ENCODE measurements at places on chromosomes 1 and 21.

DNA sequence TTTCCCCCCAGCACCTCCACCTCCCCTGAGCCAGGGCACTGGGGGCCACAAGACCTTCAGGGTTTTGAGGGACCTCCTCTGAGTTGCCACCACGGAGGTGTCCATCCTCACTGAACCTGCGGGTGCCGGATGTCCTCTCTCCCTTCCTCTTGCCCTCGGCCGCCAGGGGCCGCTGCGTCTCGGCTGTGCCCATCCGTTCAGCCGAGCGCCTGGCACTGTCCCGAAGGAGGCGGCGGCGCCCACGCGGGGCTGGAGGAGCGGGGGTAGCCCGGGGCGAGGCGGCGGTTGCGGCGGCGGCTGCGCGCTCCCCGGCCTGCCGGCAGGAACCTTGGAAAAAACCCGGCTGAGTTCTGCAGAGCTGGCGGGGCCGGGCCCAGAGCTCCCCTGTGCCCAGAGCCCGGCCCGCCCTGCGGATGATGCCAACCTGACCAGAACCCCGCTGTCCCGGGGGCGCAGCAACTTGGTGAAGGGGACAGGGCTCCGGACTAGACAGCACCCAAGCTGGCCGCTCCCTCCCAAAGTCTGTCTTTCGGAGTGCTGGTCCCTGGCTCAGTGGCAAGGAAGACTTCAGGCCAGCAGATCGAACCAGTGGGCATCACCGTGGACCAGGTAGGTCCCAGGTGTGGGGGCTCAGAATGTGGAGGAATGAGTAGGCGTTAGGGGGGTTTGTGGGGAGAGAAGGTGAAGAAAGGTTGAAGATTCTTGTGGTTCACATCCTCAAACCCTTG lies 3.7 kb upstream of the PPM1J start:
- DNase-seq = peak; percentile 60

DNA sequence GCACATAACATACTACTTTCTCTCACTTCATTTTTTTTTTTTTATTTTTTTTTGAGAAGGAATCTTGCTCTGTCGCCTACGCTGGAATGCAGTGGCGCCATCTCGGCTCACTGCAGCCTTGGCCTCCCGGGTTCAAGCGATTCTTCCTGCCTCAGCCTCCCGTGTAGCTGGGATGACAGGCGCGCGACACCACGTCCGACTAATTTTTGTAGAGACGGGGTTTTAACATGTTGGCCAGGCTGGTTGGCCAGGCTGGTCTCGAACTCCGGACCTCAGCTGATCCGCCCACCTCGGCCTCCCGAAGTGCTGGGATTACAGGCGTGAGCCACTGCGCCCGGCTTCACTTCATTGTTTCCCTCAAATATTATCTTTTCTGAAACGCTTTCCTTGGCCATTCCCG lies 573 bp upstream of the PEX19 start:
- DNase-seq = no peak

DNA sequence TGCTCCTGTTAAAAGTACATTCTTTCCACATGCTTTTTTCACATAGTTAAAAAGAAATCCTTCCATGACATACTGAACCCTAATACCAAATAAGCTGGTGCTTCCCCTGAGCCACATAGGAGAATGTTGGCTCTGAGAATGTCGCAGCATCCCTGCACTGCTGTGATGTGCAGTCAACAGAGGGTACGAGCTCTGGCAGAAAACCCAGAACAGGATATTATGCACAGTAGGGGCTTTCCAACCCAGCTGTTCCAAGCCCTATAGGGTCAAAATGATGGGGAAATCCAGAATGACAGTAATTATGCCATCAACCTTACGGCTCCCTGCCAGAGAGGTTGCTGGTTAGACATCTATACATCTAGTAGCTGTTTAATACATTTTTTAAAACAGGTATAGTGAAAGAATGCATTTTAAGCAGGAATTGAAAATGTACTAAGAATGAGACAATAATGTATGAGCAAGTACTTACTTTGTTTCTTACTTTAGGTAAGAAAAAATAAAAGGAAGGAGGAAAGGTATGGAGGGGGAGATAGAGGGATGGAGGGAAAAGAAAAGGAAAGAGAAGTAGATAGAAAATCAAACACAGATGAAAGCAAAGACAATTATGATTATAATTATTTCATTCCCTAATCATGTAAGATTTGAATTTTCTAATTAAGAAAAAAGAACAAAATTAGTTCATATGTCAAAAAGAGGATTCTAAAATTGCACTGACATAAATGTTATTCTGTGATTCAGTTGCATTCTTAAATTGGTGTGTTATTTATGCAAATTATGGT lies 126.0 kb downstream of the NR5A2 start:
- DNase-seq = peak; percentile 20

GRCh38 chr21:39855595-39855994 lies 11.6 kb upstream of the PCP4 start:
- DNase-seq = no peak

DNA sequence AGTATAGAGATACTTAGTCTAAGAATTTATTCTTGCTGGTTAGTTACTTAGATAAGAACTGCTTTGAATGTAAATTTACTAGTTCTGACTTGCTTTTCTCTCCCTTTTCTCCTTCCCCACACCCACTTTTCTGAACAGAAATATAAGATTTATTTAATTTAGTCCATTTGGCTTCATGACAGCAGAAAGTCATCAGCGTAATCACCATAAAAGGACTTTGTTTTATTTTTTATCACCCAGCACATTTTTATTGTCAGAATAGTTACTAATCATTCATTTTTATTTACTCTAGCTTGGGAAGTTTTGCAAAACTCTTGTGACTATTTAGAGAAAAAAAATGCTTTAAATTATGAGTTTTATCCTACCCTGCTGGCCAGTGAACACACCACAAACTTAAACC lies 197.2 kb downstream of the CHRM3 start:
- no peak for DNase-seq

DNA sequence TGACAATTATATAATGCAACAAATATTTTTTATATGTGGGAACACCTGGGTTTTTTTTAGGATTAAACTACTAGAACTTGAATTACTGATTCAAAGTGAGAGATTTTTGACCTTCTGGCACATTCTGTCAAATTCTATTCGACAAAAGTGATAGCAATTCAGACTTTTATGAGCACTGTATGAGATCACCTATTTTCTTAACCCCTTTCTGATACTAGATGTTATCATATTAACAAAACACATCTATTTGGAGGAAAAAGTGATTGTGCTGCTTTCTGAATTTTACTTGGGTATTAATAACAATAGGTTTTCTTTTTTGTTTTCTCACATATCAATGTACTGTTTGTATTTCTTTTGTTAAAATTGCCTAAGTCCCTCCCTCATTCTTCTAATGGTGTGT lies 174.9 kb upstream of the GREM2 start:
- no peak for DNase-seq

Data from stimulated activated CD4-positive, alpha-beta T cell treated with anti-CD3 and anti-CD28 coated beads, Interleukin-12 subunit alpha, Interleukin-12 subunit beta, amount 100 ng/mL, for 48 hours (primary cell).